ENCODE measurements at places on chromosomes 5 and 9. TPM values are rescaled to one million over a fixed set of nuclear protein-coding genes. Genes with fewer than 3 reads are reported as not detected.

The AQP7 gene
- polyA plus RNA-seq = not detected

DNA sequence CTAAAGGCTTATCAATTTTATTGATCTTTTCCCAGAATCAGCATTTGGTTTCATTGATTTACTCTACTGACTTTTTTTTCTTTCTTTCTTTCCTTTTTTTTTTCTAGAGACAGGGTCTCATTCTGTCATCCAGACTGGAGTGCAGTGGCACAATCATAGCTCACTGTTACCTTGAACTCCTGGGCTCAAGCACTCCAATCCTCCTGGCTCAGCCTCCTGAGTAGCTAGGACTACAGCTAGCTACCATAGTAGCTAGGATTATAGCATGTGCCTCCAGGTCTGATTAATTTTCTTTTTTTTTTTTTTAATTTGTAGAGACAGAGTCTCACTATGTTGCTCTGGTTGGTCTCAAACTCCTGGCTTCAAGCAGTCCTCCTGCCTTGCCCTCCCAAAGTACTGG, 11.7 kb downstream of the MLANA start:
- peaks cover 59% of the 10 kb centered on the region for H3K36me3 ChIP-seq
- DNase-seq = no peak
- H3K27me3 ChIP-seq = no peaks in the 10 kb centered on the region
- no peaks in the 10 kb centered on the region for H3K4me1 ChIP-seq

The SLC46A2 gene
- 57.9 TPM for polyA plus RNA-seq

GRCh38 chr9:11457825-11458790, 845.3 kb upstream of the PTPRD start:
- no peak overlapping the region for H3K4me3 ChIP-seq
- no peak overlapping the region for H3K27ac ChIP-seq
- DNase-seq = no peak
- no peaks in the 10 kb centered on the region for H3K27me3 ChIP-seq
- no peaks in the 10 kb centered on the region for H3K4me1 ChIP-seq

DNA sequence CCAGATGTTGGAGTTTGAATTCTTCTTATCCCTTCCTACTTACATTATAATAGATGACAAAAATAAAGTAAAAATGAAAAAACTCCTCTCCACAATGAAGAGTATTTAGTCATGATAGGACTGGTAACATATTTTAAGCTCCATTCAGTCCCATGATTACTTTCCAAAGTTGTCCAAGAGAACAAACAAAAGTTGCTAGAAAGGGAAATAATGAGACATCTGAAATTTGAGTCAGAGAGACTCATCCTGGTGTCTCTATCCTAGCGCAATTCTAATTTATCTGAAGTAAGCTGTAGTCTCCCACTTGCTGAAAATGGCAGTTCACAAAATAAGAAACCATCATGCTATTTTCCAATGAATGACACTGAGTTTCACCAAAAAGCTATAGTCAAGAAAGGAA, 152.2 kb downstream of the BNC2 start:
- no peak overlapping the region for H3K4me3 ChIP-seq
- H3K27me3 ChIP-seq = peaks cover 5% of the 10 kb centered on the region
- DNase-seq = no peak
- no peaks in the 10 kb centered on the region for H3K36me3 ChIP-seq

GRCh38 chr5:16497546-16497945, 31.9 kb upstream of the ZNF622 start:
- no peak overlapping the region for H3K27ac ChIP-seq
- no peak overlapping the region for H3K4me3 ChIP-seq
- no peaks in the 10 kb centered on the region for H3K36me3 ChIP-seq
- H3K4me1 ChIP-seq = no peaks in the 10 kb centered on the region

DNA sequence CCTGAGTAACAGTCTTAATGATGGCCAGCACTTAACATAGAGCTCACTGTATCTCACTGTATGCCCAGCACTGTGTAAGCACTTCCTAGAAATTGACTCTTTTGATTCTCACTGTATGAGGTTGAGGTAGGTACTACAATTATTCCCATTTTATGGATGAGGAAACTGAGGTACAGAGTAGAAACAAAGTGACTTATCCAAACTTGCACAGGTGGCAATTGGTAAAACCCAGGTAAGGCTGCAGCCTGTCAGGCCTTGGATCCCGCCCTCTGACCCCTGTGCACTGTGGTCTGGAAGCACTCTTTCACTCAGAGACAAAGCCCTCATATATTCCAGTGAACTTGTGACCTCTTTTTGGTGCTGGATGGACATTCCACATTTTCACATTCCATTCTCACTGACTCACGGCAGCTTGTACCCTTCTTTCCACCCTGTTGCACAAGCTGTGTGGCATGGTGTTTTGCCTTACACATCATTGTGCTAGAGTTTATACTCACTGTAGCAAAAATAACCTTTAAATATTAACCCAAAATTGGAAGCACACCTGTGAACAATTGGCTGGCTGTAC, 21.7 kb downstream of the ANKRD55 start:
- H3K4me3 ChIP-seq = no peak overlapping the region
- no peaks in the 10 kb centered on the region for H3K27me3 ChIP-seq
- H3K36me3 ChIP-seq = no peaks in the 10 kb centered on the region

GRCh38 chr5:73321757-73322436, 126.7 kb downstream of the FOXD1 start:
- H3K4me3 ChIP-seq = no peak overlapping the region
- H3K27me3 ChIP-seq = peaks cover 29% of the 10 kb centered on the region
- no peaks in the 10 kb centered on the region for H3K4me1 ChIP-seq
- H3K27ac ChIP-seq = no peak overlapping the region
- no peaks in the 10 kb centered on the region for H3K36me3 ChIP-seq

The PSAT1 gene
- polyA plus RNA-seq = not detected

- no peaks in the 10 kb centered on the region for H3K27me3 ChIP-seq
- no peaks in the 10 kb centered on the region for H3K36me3 ChIP-seq
- no peak overlapping the region for H3K4me3 ChIP-seq
- no peaks in the 10 kb centered on the region for H3K4me1 ChIP-seq
Measured at GRCh38 chr5:86679949-86680348, 62.2 kb downstream of the COX7C start.

The FAM221B gene
- 0.11 TPM for polyA plus RNA-seq

GRCh38 chr9:124353166-124353768, 62.0 kb downstream of the PSMB7 start:
- no peak for DNase-seq
- peaks cover 91% of the 10 kb centered on the region for H3K36me3 ChIP-seq
- no peaks in the 10 kb centered on the region for H3K27me3 ChIP-seq
- peak overlapping the region; percentile 42 for H3K27ac ChIP-seq
- no peaks in the 10 kb centered on the region for H3K4me1 ChIP-seq
- H3K4me3 ChIP-seq = no peak overlapping the region

DNA sequence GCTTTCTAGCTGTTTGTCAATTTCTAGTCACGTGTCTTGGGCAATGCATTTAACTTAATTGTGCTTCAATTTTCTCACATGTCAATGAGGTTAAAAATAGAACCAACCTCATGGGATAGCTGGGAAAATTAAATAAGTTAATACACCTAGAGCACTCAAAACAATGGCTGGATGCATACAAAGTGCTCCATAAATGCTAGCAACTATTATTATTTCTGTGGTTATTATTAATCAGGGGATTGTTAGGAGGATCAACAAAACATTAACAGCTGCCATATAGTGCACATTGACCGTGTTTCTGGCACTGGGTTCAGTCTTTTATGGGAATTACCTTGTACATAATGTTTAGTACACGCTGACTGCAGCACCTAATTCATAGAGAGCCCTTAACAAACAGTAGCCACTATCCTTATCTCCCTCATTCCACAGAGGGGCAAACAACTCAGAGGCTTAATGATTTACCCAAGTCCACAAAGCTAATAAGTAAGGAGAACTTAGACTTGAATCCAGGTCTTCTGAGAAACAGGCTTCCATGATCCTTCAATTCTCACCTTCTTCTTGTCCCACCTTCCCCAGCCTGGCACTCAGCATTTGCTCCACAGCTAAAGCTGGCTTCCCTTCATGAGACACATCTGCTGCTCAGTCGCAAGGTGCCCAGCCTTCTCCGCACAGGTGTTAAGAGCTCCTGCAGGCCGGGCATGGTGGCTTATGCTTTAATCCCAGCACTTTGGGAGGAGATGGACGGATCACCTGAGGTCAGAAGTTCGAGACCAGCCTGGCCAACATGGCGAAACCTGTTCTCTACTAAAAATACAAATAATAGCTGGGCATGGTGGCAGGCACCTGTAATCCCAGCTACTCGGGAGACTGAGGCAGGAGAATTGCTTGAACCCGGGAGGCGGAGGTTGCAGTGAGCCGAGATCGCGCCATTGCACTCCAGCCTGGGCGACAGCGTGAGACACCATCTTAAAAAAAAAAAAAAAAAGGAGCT, 137.4 kb upstream of the ABCA1 start:
- no peaks in the 10 kb centered on the region for H3K36me3 ChIP-seq
- peaks cover 57% of the 10 kb centered on the region for H3K4me1 ChIP-seq
- no peaks in the 10 kb centered on the region for H3K27me3 ChIP-seq
- no peak overlapping the region for H3K4me3 ChIP-seq

The PRLR gene
- 0.12 TPM for polyA plus RNA-seq

DNA sequence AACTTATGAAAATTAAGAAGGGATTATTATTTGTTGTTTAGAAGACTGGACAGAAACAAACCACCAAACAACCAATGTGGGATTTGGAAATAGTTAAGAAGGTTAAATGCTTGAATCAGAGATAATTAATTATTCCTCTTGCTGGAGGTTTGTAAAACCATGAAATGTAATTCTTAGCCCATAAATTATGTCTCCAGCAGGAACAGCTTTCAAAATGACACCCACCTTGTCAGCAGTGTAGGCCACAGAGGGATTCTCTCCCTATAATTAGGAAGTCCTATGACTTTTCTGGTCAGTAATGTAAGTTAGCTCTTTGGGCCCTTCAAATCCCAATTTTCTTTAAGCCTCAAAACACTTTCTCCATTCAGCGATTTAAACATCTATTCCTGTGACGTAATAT, 63.3 kb downstream of the DRD1 start:
- no peaks in the 10 kb centered on the region for H3K27me3 ChIP-seq
- no peak for DNase-seq
- no peaks in the 10 kb centered on the region for H3K36me3 ChIP-seq
- H3K4me3 ChIP-seq = no peak overlapping the region
- no peaks in the 10 kb centered on the region for H3K4me1 ChIP-seq

- no peaks in the 10 kb centered on the region for H3K36me3 ChIP-seq
- H3K27me3 ChIP-seq = no peaks in the 10 kb centered on the region
- no peak overlapping the region for H3K4me3 ChIP-seq
- DNase-seq = no peak
Measured at GRCh38 chr9:15278091-15278687, 28.8 kb downstream of the TTC39B start.

GRCh38 chr5:136724161-136724560, 358.8 kb upstream of the TRPC7 start:
- DNase-seq = no peak
- no peak overlapping the region for H3K27ac ChIP-seq
- no peaks in the 10 kb centered on the region for H3K4me1 ChIP-seq
- no peaks in the 10 kb centered on the region for H3K27me3 ChIP-seq

DNA sequence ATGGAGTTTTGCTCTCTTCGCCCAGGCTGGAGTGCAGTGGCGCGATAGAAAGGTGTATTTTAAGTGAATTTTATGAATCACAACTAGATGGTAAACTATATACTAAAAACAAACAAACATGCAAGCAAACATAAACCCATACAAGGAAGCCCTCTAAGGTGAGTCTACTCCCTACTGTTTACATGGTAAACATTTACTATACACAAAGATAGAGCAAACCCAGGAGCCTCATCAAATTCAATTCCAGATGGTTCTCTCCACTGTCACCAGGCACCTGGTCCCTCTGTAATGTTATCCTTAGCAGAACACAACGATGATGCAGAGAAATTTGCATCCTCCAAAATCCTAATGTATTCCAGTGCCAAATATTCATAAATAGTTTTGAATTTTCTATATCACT, 17.9 kb downstream of the ANKH start:
- no peak overlapping the region for H3K27ac ChIP-seq
- no peaks in the 10 kb centered on the region for H3K36me3 ChIP-seq
- no peak for DNase-seq
- H3K27me3 ChIP-seq = no peaks in the 10 kb centered on the region
- peaks cover 23% of the 10 kb centered on the region for H3K4me1 ChIP-seq

GRCh38 chr9:116940614-116941215, 253.6 kb downstream of the TRIM32 start:
- H3K4me1 ChIP-seq = peaks cover 20% of the 10 kb centered on the region
- no peak overlapping the region for H3K27ac ChIP-seq
- no peak for DNase-seq
- no peaks in the 10 kb centered on the region for H3K27me3 ChIP-seq
- no peaks in the 10 kb centered on the region for H3K36me3 ChIP-seq
- no peak overlapping the region for H3K4me3 ChIP-seq

DNA sequence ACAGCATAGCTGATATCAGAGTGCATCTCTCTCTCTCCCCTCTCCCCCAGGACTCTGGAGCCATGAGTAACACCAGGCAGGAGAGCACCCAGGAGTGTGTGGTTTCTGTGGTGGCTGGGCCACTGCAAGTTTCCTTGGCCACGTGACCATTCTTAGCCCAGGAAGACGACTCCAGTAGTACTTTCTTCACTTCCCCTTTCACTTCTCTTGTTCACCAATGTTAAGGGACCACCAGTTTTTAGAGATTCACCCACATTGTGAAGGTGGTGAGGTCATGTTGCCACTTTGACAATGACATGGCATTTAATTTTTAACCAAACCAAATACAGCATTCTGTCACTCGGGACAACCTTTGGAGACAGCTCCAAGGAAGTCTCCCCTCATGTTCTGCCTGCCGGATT, 17.9 kb upstream of the DAPK1 start:
- peak overlapping the region; percentile 12 for H3K4me3 ChIP-seq
- peak overlapping the region; percentile 43 for H3K27ac ChIP-seq
- H3K27me3 ChIP-seq = no peaks in the 10 kb centered on the region
- H3K4me1 ChIP-seq = peaks cover 37% of the 10 kb centered on the region
- H3K36me3 ChIP-seq = no peaks in the 10 kb centered on the region

GRCh38 chr9:4126996-4127395, 172.9 kb downstream of the GLIS3 start:
- H3K4me3 ChIP-seq = no peak overlapping the region
- no peaks in the 10 kb centered on the region for H3K27me3 ChIP-seq
- no peaks in the 10 kb centered on the region for H3K4me1 ChIP-seq
